ENCODE measurements at places on chromosomes 2 and 18.

DNA sequence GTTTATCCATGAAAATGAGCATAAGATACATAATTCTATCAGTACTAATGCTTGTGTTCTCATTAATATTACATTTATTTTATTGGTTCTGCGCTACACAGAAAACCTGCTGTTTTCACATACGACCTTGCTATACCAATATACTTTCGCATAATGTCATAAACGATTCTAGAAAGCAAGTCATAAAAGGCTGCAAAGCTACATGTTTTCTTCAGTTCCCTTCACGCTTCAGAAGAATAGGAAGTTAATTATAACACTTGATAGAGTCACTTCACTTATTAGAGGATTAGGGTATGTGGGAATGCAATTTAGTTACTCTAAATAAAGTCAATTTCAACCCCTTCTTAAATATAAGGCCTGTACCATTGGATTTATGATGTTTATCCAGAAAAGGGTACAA, 29.0 kb downstream of the PSME4 start:
- no peak for DNase-seq

GRCh38 chr2:45212953-45213635, 203.8 kb upstream of the SIX2 start:
- DNase-seq, result no peak

DNA sequence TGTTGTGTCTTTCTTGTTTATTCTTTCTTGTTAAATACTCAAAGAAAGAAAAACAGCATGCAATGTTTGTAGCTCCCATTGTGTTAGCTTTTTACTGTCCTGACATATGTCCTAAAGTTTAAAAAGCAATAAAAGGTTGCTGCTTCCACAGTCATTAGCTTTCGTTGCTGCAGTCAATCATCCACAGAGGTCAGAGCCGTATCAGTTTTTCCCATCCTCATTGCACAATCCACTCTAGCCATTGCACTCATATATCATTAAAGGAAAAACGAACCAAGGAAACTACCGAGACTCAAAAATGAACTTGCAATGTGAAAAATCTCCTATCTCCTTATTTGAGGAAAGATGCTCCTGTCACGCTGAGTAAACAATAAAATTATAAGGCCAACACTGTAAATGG, 954.1 kb downstream of the DPP10 start:
- DNase-seq, result no peak

DNA sequence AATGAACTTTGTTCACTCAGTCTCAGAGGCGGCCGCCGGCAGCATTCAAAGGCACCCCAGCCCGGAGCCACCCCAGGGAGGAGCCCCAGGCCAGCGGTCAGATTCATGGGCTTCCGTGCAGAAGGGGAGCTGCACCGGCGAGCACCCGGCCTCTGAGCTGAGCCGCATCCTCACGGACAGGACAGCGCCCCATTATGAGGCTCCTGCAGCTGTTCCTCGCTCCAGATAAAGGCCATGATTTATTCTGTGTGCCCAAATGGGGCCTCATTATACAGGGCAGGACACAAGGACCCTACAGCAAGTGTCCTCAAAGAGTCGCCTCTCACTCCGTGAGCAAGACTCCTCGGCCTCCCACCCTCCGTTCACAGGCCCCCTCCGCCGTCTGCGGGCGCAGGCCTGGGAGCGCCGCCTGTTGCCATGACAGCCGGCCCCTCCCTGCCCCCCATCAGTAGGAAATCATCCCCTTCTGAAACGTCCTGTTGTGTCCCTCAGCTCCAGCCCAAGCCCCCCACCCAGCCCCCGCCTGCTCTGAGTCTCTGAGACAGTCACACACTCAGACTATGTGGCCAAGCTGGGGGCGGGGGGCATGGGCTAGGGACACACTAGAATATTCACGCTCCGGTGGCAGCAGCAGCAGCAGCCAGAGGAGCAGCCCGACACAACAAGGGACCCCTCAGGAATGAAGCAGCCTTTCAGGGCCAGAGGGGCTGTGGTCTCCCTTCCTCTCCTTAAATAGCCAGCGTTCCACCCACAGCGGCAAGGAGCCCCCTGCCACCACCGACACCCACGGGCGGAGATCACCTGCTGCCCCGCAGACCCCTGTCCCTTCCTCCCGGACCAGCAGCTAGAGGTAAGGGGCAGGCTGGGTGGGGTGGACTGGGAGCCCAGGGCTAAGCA, at the start of gene GPR17:
Gene GPR17, plus strand, starts transcription at position 759 of the 897 bp plus-strand sequence. CDS start 4,583 bp downstream, outside the sequence.
- no peak for DNase-seq

GRCh38 chr2:134402410-134402809, 148.5 kb downstream of the MGAT5 start:
- no peak for DNase-seq

DNA sequence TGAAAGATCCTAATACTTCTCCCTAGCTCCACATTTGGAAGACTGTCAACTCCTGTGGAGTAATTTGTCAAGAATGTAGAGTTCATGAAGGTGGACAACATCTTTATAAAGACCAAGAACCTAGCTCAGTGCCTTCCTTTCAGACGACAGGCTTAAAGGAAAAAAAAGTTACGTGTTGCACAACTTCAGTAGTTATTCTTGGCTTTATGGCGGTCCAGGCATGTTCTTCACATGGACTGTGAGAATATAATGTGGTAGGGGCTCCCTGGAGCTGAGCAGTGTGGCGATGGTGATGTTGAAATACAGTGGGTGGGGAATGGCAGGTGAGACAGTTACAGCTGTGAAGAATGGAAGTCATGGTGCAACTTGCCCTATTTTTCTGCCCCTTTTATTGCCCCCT, 3.9 kb downstream of the TAF1B start:
- DNase-seq, result no peak

- DNase-seq, result no peak
Observed at GRCh38 chr2:159012142-159012541, 43.7 kb downstream of the TANC1 start.

- DNase-seq, result no peak
Observed at GRCh38 chr2:189837326-189837725, 53.1 kb downstream of the PMS1 start.

GRCh38 chr2:169928463-169928864, 101.2 kb downstream of the UBR3 start:
- DNase-seq, result no peak

DNA sequence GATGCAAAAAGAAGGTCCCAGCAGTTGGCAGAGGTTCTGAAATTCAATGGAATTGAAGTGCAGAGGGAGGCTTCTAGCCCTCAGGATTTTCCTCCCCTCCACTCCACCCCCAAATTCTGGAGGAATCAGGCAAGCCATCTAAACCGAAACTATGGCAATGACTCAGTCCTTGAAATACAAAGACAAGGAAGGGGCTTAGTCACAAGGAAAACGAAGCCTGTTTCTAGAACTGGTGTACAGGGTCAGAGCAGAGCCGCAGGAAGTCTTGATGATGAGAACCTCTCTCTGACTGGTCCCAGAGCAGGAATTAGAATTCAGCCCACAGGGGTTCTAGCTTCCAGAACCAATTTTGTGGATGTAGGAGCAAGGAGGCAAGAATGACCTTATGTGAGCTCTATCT, 111.7 kb upstream of the SCN1A start:
- DNase-seq, result no peak

DNA sequence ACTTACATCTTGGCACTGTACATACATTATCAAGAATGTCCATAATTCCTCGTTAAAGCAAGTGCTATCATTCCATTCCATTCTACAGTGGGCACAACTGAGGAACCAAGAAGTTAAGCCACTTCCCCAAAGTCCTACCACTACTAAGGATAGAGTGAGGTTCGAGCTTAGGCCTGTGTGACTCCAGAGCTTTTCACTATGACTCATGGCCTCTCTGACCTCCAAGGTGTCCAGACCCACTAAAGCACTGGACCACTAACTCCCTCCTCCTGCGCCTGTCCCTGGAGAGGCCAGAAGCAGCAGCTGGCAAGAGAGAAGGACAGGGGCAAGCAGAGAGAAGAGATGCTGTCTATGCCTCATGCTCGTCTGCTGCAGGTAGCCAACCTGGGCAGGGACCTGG, 117.0 kb downstream of the ZBTB7C start:
- DNase-seq, result no peak

GRCh38 chr2:113184531-113185230, 10.9 kb downstream of the PSD4 start:
- no peak for DNase-seq

DNA sequence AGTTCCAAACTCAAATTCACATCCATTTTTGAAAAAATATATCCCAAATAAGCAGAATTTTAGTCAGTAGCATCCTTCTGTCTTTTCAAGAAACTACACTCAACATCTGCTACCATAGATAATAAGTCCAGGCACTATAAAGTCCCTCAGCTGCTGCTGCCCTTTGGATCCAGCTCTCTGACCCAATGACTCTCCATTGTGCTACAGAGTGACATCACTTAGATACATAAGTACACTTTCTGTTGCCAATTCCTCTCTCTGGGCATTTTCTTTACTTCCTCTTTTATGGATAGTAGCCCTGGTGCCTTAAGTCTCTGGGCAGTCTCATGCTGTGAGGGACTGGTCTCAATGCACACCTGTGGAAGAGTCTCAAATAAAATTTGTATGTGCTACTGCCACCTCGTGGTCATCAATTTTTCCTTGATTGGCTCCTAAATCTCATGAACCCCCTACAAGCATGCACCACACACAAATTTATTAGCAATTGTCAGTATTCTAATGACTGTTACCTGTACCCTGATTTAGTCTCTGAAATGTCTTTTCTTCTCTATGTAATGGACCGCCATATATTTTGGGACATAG, 219.2 kb downstream of the LRP1B start:
- no peak for DNase-seq

GRCh38 chr2:128172191-128172590, 81.2 kb downstream of the UGGT1 start:
- DNase-seq, result no peak

- no peak for DNase-seq
Observed at GRCh38 chr2:5370158-5370557, 322.0 kb upstream of the SOX11 start.
